ENCODE measurements at places on chromosomes 6 and 20.

- no peak for DNase-seq
Measured at GRCh38 chr6:135972150-135972549, 120.6 kb downstream of the PDE7B start.

- no peak for DNase-seq
Measured at GRCh38 chr6:157047951-157048350, 270.8 kb downstream of the ARID1B start.

GRCh38 chr6:155143029-155143577 is 120.7 kb upstream of the CLDN20 start:
- no peak for DNase-seq

DNA sequence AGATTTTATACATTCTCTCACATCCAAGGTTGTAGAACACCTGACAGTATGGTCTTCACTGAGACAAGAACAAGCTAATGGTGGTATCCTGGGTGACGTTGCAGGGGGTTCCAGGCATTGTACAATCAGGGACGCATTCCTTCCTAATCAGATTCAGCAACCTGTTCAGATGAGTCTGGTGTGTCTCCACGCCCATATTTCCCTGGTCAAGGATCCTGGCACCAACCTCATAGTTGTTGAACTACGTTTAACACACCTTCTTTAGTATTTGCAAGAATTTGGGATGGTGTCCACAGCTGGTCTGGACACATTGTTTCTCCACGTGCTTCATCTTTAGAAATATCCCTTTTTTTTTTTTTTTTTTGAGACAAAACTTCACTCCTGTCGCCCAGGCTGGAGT is 161.0 kb upstream of the CDYL start:
- DNase-seq = no peak

DNA sequence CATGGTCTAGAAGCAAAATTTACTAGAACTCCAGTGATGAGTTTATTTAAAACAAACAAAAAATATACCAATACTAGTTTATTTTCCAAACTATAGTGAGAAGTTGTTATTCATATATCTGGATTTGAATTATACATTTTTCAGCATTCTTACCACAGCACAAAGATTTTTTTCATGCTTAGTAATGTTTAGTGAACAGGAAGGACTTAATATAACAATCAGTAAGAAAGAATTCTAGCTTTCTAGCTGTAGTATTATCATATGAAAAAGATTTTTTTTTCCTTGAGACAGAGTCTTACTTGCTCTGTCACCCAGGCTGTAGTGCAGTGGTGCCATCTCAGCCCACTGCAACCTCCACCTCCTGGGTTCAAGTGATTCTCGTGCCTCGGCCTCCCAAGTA is 13.8 kb downstream of the MARCKS start:
- no peak for DNase-seq
